ENCODE measurements at places on chromosomes 4 and X.

DNA sequence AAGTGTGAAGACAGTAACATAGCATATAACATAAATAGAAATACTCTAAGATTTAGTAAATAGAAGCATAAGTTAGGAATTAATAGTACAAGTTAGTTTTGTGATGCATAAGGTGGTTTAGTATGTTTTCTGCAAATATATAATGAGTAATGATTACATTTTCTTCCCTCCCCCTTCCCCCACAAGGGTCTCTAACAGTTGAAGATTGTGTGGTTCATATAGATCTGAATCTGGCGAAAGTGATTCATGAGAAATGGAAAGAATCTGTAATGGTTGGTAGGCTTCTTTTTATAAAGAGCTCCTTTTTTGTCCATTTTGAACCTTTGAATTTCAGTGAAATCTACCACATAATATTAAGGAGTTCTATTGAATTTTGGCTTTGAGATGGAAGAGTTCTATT lies 66.3 kb downstream of the N4BP2 start:
- no peak for DNase-seq

DNA sequence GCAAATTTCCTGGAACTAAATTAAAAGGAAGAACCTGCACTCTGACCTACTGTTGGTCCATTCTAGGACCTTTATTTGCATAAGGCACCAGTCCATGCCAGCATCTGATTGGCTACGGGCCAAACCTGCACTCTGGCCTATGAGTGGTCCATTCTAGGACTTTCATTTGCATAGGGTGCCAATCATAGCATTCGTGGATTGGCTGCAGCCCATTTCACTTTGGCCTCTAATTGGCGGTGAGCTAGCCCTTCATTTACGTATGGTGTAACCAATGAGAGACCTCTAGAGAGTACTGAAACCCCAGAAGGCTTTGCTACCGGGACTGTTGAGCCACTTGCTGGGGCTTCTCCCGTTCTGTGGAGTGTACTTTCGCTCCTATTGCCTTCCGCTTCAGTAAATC lies 6.1 kb upstream of the RNF175 start:
- DNase-seq, result no peak

DNA sequence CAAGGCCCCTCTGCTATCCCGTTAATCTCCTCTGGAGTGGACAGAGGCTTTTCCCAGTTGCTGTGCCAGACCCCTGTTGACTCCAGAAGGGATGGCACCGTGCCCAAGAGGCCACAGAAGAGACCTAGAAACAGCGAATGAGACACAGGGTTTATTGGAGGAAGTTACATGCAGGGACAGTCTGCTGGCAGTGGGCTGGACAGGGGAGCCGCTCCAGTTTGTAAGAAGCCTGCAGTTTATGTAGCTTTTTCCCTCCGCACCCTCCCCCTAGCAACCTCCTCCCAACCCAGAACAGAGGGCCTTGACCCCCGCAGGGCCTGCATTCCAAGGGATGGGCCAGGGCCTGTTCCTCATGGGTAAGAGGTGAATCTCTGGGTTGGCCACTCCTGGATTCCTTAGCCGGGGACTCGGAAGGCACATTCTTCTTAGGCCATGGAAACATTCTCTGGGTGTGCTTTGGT lies 216.8 kb upstream of the PSAPL1 start:
- no peak for DNase-seq

DNA sequence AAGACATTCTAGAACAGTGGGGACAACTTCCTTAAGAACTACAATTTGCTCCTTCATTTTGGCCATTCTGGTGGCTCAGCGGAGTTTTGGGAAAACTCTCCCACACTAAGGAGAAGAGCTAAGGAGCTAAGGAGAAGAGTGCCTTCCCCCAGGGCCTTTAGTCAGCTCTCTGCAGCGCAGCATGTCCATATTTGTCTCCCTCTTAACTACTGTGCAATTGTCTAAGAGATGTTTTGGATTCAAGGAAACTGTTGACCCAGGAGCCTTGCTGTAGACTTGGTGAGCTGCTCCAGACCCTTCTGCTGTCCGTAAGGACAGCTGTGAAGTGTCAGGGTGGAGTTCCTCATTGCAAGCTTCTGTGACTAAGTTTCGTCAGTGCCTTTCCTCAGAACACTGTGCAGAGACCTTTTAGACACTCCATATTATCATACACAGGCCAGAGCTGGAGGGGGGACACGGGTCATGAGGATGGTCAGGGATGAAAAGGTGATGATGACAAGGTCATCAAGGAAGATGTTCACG lies 179.0 kb downstream of the NHS start:
- peak; percentile 62 for DNase-seq

- no peak for DNase-seq
Observed at GRCh38 chrX:33735182-33735581, 396.9 kb downstream of the FAM47A start.

DNA sequence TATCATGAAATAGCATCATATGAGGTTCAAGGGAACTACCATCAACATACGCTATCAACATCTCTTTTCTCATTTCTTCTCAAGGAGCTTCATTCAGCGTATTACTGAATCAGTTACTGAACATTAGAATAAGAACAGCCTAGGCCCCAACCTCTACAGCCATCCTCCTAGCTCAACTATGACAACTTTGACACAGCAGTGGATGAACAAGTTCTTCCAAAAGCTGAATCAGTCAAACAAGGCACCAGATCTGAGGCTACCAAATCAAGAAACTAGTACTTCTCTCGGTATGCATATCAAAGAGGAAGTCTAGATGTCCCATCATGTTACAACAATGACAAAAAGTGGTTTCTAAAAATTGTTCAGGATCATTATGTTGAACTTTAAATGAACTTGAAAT lies 57.4 kb downstream of the GATB start:
- no peak for DNase-seq

All from kidney (tissue), 22 donors.